ENCODE measurements at places on chromosomes 6 and 20.
A peak's percentile ranks its signal among the peaks of the same experiment; 100 is the strongest.

GRCh38 chr20:10501402-10501801, 66.3 kb downstream of the SLX4IP start:
- peak; percentile 5 for DNase-seq

- DNase-seq, result no peak
These were observed 34.6 kb downstream of the CDH22 start for GRCh38 chr20:46273717-46274116.

DNA sequence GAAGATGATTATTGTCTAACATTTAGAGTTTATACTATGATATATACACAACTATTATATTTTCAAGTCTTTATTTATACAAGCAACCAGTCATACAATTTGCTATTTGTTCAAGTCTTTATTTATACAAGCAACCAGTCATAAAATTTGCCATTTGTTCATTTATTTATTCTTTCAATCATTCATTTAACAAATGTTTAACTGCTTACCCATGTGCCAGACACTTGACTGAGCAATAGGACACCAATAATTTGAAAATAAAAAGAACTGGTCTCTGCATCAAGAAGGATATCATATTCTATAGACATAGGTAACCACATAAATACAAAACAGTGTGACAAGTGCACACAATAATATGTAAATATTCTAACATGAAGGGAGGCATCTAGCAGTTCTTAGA, 20.3 kb downstream of the GRIK2 start:
- DNase-seq, result no peak

- no peak for DNase-seq
These were observed 20.8 kb downstream of the SRC start for GRCh38 chr20:37366743-37367142.

All from activated gamma-delta T cell treated with Interleukin-2 at 50 U/mL for 16 hours (primary cell).